ENCODE measurements at places on chromosomes 16 and 17.

DNA sequence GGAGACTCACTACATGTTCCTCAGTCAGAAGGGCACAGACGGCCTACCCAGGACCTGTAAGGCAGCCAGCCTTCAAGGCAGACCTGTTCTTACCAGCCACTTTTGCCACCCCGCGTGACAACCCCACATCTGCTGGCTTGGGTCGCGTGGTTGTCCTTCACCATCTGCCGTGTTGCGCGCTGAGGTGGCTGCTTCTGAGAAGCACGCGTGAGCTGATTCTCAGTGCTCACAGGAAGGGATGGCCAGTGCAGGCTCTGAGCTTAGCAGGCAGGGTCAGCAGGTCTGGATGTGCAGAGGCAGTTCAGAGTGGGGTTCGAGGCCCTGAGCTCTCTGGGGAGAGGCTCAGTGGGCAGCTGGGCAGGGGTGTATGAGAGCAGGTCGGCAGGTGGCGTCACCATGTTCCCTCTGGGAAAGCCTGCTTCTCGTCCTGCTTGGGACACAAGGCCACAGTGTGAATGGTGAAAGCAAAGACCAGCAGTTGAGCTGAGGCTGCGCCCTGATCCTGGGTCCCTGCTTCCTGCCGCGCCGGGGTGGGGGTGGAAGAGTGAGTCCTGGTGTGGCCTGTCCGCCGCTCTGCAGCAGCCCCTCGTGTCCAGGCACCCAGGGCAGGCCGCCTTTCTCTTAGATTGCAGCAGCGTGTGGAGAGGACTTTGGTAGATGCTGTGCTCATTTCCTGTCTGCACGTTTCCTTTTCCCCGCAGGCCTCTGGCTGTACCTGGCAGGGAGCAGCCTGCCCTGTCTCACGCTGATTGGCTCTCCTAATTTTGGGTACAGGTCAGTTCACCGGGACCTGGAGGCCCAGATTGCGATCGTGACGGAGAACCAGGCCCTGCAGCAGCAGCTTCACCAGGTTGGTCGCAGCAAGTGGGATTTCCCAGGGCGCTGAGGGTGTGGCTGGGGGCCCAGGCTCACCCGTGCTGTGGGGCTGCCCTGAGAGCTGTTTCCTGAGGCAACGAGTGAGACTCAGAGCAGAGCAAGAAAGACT, 36.0 kb downstream of the PGS1 start:
- peak; percentile 79 for DNase-seq

DNA sequence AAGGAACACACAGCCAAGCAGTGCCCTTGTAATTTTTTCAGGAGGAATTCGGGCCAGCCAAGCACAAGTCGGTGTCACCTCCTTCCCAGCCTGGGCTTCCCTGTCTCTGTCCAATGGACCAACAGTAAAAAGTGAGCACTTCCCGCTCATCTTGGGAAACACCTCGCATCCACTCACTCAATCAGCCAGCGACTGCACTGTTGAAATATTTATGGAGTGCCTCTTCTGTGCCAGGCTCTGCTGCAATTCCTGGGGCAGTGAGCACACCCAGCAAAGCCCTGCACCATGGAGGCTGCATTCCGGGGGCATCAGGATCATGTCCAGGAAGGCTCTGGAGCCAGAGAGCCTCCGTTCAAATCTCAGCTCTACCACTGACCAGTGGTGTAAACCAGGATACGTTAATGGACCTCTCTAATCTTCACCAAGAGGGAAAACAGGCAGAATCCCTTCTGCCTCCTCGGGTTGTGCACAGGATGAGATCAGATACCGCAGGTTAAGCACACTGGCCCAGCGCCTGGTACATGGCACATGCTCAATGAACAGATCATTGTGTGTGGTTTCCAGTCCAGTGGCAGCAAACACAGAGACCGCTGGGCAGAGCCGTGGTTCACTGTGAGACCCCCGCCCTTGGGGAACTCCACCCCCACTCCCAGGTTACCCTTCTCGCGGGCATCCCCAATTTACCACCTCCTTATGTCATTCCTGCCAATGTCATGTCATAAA, 194.3 kb downstream of the ZNF423 start:
- DNase-seq = no peak

- no peak for DNase-seq
These were observed 2.0 kb upstream of the BRICD5 start for GRCh38 chr16:2212362-2213324.

GRCh38 chr16:72848759-72849664, 198.9 kb downstream of the ZFHX3 start:
- DNase-seq = no peak

DNA sequence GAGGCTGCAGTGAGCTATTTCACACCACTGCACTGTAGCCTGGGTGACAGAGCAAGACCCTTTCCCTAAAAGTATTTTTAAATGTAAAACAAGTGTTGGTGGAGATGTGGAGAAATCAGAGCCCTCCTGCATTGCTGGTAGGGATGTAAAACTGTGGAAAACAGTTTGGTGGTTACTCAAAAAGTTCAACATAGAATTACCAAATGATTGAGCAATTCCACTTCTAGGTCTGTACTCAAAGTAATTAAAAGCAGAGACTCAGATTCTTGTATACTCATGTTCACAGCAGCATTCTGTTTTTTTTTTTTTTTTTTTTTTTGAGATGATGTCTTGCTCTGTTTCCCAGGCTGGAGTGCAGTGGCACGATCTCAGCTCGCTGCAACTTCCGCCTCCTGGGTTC, 141.8 kb downstream of the PITPNC1 start:
- DNase-seq = no peak

DNA sequence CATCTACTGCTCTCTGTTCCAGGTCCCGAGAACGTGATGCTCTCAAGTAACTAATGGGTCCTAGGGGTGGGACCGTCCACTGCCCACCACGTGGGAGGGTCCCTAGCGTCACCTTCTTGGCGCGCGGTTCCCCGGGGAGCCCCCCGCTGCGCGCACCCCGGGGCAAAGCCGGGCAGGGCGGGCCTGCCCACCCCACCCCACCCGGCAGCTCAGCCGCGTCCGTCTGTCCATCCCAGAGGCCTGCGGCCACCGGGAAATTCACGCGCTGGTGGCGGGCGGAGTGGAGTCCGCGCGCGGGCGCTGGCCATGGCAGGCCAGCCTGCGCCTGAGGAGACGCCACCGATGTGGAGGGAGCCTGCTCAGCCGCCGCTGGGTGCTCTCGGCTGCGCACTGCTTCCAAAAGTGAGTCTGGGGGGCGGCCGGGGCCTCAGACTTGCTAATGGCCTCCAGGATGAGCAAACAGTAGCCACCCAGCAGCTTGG, 494 bp downstream of the PRSS41 start:
- no peak for DNase-seq

- no peak for DNase-seq
These were observed 593.5 kb upstream of the SOX9 start for GRCh38 chr17:71527311-71527710.

GRCh38 chr17:79041723-79042420, 17.9 kb downstream of the C1QTNF1 start:
- DNase-seq = no peak

- no peak for DNase-seq
These were observed 2.0 kb upstream of the TMEM11 start for GRCh38 chr17:21215935-21216334.

DNA sequence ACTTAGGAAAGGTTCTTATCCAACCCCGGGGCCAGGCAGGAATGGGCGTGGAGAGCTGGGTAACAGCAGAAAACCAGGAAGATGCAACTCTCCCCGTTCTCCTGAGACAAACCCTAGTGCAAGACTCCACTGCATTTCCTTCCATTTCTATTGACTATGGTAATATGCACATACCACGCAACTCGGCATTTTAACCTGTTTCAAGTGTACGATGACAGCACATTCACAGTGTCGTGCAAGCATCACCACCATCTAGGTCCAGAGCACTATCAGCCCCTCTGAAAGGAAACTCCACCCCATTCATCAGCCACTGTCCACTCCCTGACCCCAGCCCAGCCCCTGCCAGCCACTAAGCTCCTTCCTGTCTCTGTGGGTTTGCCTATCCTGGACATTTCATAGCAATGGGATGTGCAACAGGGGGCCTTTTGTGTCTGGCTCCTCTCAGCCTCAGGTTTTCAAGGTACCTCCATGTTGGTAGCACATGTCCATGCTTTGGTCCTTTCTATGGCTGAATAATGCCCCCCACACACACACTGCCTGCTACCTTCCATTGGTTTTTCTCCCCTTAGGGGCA, 441.9 kb downstream of the SOX9 start:
- no peak for DNase-seq
